GM23248 (cell line): ENCODE measurements at places on chromosomes 2 and 18. TPM values are rescaled to one million over a fixed set of nuclear protein-coding genes. Genes with fewer than 3 reads are reported as not detected.

PSMA8 gene
- polyA plus RNA-seq = not detected in 2 replicates

PELI1 gene
- polyA plus RNA-seq = 2.7 and 2.8 TPM in 2 replicates

DOK1 gene
- 32.6 and 36.2 TPM in 2 replicates for polyA plus RNA-seq

CCBE1 gene
- 33.6 and 38.2 TPM in 2 replicates for polyA plus RNA-seq

ZDBF2 gene
- 2.5 and 3.0 TPM in 2 replicates for polyA plus RNA-seq

COL6A3 gene
- 344 and 350 TPM in 2 replicates for polyA plus RNA-seq

RAPGEF4 gene
- 0.22 TPM in 1 of 2 replicates, not detected in the other for polyA plus RNA-seq

SERPINB8 gene
- 57.3 and 61.7 TPM in 2 replicates for polyA plus RNA-seq

SLC9A2 gene
- polyA plus RNA-seq = not detected in 2 replicates

GCG gene
- not detected in 2 replicates for polyA plus RNA-seq

CEP76 gene
- polyA plus RNA-seq = 6.5 TPM in 2 replicates

CCNYL1 gene
- polyA plus RNA-seq = 12.7 and 16.4 TPM in 2 replicates

KIF3C gene
- 7.0 and 7.5 TPM in 2 replicates for polyA plus RNA-seq

GBX2 gene
- not detected in 2 replicates for polyA plus RNA-seq
